Astrocyte (in vitro differentiated cells and primary cell): ENCODE measurements at places on chromosomes 6 and 20. TPM values are rescaled to one million over a fixed set of nuclear protein-coding genes. Genes with fewer than 3 reads are reported as not detected.

DNA sequence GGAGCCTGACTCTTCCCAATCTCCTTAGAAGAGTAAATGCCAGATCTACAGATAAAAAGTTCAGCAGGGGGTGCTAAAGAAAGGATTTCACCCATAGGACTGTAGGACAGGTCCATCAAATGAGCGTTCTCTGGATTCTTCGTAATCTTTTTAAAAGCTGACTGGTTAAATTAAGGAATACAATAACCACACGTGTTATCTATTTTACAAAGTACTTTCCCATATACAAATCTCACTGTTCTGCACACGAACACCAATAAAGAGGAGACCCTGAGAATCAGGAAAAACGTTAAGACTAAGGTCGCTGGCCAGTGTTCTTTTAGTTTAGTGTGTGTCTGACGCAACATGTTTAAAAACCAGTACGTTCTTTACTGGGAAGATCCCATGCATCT, 542 bp downstream of the TUBE1 start:
- peak; percentile 46 for DNase-seq

- DNase-seq: peak; percentile 14
Measured at GRCh38 chr6:96522465-96523009, 931 bp downstream of the UFL1 start.

GRCh38 chr20:19555726-19556125, 202.3 kb upstream of the RIN2 start:
- DNase-seq: no peak

DNA sequence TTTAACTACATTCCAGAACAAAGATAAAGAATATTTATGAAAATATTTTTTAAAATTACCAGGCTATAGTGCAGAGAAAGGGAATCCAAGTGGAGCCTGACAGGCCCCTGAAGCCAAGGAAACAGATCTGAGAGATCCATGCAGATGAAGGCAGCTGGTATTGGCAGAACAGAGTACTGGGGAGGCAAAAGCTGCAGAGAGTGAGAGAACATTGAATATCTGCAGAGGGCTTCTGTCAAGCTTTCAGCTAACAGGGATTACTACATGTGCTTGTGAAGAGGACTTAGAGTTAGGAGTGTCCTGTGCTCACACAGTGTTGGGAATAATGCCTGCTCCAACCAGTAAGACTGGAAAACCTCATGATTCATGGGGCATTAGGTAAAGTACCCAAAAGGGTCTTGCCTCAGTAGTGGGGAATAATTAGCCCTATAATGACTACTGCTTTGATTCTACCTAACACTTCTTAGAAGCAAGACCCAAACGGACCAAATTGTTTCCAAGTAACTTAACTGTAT, 657.2 kb downstream of the DHX35 start:
- DNase-seq: no peak

DNA sequence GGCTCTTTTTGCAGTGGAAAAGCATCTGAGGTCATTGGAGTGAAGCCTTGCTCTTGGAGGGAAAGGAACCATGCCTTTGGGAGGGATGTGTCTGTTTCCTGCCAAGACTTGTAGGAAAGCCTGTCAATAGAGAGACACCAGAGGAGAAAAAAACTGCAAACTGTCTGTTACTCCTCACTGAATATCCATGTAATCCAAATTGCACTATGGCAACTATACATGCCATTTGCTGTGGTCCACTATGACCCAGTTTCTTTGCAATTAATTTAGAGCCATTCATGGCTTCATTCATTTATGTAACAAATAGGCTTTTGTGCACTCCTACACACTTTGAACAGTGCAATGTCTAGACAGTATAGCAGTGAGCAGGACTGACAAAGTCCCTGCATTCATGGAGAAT, 296.5 kb downstream of the SLC35F1 start:
- no peak for DNase-seq

BTN2A1 gene
- total RNA-seq: 50.4 and 51.5 TPM in 2 replicates

MOG gene
- not detected in 2 replicates for total RNA-seq

PPP1R16B gene
- 0.41 and 0.68 TPM in 2 replicates for total RNA-seq

ACAT2 gene
- total RNA-seq: 59.1 and 96.7 TPM in 2 replicates

LAMA2 gene
- 1.7 and 1.8 TPM in 2 replicates for total RNA-seq
